Activated CD8-positive, alpha-beta memory T cell treated with anti-CD3 and anti-CD28 coated beads for 1 hour (primary cell): ENCODE measurements at places on chromosomes 2 and 18.

GRCh38 chr2:241080405-241081189 is 21.5 kb downstream of the MTERF4 start:
- no peak for DNase-seq

- DNase-seq = no peak
Measured at GRCh38 chr18:31354990-31355389, 21.6 kb upstream of the DSG4 start.

DNA sequence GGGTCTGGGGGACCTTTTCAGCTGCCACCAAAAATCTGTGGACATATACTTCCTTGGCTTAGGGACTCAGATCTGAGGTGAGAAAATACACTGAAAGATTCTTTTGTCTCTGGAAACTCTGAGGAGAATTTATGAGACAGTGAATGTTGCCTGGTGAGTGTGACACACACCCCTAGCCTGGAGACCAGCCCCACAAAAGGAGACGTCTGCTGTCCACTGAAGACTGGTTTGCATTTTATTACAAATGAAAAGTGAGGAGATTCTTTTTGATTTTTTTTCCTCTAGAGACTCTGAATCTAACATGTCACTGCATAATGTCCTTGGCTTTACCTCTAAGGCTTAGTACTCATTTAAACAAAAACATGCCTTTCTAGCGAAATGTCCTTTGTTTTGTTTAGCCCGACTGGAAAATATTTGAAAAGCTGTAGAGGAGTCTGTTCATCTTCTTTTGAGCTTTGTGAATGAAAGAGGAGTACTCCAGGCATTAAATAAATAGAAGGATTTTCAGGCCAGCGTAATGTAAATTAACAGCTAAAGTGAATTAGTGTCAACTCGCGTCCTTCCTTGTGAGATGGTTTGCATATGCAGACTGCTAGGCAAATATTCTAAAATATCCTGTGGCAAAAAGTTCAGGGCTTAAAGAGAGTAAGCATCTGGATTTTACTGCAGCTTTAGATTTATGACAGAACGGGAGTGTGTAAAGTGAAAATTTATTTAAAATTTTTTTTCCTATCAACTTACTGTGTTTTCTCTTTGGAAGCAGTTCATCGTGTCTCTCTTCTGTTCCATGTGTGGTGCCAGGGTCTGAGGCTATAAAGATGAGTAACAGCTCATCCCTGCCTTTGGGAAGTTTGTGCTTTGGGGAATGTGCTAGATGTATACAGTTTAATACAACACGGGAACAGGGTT is 125.4 kb downstream of the VWA3B start:
- DNase-seq = no peak

DNA sequence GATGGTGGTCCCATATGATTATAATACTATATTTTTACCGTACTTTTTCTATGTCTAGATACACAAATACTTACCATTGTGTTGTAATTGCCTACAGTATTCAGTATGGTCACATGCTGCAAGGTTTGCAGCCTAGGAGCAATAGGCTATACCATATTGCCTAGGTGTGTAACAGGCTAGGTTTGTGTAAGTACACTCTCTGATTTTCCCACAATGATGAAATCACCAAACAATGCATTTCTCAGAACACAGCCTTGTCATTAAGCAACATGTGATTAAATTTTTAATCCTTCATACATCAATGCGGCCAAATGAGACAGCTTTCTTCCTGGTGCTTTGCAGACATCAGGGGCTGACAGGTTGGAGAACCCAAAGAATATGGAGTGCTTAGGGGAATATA is 37.3 kb downstream of the ADD2 start:
- no peak for DNase-seq

- no peak for DNase-seq
Measured at GRCh38 chr2:241538838-241539615, 19.5 kb upstream of the BOK start.
